Stimulated activated CD8-positive, alpha-beta memory T cell treated with anti-CD3 and anti-CD28 coated beads, Interleukin-4, amount 100 ng/mL, for 4 hours (primary cell): ENCODE measurements at places on chromosomes 5 and 9.

DNA sequence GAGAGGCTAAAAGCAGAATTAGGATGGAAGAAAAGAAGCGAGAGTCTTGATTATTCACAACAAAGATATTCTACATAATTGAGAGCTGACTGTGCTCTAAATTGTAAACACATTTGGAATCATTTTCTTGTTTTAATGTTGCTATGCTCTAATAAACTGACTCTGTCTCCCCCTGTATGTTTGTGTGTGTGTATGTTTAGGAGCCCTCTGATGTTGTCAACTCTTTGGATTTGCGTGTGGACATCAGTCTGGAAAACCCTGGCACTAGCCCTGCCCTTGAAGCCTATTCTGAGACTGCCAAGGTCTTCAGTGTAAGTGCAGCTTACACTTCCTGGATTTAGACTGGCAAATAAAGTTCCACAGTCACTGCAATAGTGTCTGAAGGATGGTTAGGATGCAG, 37.8 kb downstream of the MOCS2 start:
- DNase-seq, result no peak

GRCh38 chr5:42719034-42719433, 37.6 kb upstream of the CCDC152 start:
- no peak for DNase-seq

- no peak for DNase-seq
These were observed 721 bp downstream of the GIN1 start for GRCh38 chr5:103119070-103119764.

- DNase-seq, result no peak
These were observed 29.4 kb upstream of the GDNF start for GRCh38 chr5:37869216-37869615.

DNA sequence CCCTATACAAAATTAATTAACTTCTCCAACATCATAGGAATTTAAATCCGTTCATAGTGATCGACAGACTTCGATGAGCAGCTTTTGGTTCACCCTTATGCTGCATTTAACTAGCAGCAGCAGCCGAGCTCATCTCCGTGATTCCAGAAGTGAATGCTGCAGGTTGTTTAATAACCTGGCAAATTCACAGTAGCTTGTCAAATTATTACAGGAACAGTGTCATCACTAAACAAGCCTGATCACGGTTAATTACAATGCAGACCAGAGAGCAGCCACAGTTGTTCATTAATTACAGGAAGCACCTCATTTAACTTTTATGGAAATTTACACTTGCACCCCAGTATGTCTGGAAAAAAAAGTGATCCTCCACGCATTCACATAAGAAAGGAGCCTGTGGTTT, 188.2 kb downstream of the BNC2 start:
- no peak for DNase-seq
